ENCODE measurements at places on chromosomes 16 and 17.

GRCh38 chr16:48408688-48409087 lies 23.5 kb upstream of the SIAH1 start:
- no peak for DNase-seq

DNA sequence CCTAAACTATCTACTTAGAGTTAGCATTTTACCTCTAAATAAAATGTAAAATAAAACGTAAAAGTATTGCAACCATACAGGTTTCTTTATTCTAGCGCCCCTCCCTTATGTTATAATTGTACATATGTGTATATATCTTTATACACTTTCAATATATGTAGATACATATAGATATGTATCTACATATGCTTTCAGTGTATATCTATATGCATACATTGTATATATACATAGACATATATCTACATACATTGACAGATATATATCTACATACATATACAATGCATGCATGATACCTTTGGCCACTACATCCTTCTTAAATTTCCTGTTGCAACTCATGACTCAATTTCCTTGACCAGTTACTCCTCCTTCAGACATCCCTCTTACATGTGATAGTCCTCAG lies 16.7 kb downstream of the BPTF start:
- no peak for DNase-seq

GRCh38 chr17:44587339-44587738 lies 30.1 kb downstream of the FZD2 start:
- no peak for DNase-seq

DNA sequence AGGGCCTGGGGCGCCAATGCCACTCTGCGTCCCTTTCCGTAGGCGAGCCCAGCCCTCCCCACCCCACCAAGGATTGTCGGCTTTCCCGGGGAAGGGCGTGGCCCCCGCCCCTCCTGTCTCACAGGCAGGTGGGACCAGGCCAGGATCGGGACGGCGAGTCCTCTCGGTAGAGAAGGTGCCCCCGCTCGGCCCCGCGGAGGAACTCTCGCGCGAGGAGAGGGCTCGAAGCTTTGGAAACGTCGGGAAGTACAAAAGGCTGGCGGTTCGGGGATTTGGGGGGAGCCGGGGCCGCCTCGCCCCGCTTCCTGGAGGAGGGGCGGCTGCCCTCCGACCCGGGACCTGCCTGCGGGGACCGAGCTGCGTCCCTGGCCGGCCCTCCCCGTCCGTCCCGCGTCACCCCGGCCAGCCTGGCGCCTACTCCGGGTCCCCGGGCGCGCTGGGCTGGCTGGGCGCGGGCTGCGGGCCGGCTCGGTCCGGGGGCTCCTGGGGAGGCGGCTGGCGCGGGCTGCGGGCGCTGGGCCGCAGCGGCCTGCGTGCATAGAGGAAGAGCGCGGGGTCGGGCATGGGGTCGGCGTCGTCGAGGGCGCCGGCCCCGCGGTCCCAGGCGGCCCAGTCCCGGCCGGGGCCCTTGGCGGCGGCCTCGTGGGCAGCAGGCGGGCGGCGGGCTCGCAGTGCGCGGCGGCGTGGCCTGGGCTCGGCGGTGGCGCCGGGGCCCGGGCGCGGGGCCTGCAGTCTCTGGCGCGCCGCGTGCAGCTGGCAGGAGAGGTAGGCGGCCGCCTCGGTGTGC lies 12.6 kb upstream of the CLUH start:
- no peak for DNase-seq

GRCh38 chr16:67278773-67279295 lies 498 bp upstream of the PLEKHG4 start:
- no peak for DNase-seq

DNA sequence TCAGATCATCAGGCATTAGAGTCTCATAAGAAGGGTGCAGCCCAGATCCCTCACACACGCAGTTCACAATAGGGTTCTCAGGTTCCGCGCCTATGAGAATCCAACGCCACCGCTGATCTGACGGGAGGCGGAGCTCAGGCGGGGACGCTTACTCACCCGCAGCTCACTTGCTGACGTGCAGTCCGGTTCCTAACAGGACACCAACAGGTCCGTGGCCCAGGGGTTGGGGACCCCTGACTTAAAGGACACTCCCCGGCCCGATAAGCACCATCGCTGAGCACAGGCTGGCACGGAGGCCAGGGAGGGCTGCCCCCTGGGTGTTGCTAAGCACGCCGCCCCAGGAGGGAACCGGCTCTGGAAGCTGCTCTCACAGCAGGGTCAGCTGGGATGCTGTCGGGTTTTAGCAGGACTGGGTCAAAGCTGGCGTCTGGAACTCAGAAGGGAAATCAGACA lies 30.1 kb upstream of the BAHCC1 start:
- DNase-seq = no peak

- DNase-seq = no peak
These were observed 2.9 kb upstream of the RANGRF start for GRCh38 chr17:8285270-8286181.

GRCh38 chr16:89145406-89146161 lies 26.0 kb upstream of the CDH15 start:
- DNase-seq = no peak
